ENCODE measurements at places on chromosomes 2 and 18.

DNA sequence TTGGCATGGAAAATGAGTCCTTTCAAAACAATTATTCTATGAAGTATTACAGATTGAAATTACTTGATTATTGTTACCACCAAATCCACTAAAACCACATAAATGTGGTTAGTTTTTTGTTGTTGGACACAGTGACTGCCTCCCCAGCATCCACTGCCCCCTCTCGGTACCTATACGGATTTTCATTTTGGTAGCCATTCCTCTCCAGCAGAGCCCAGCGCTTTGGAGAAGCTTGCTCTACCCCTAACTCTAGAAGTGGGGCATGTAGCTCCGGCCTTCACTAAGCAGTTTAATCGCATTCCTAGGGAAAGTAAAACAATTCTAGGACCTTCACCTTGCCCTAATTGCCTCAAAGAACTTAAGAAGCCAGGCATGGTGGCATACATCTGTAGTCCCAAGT lies 24.2 kb downstream of the OLA1 start:
- no peak for DNase-seq

GRCh38 chr2:165953306-165953654 lies 296 bp downstream of the TTC21B start:
- DNase-seq: no peak

DNA sequence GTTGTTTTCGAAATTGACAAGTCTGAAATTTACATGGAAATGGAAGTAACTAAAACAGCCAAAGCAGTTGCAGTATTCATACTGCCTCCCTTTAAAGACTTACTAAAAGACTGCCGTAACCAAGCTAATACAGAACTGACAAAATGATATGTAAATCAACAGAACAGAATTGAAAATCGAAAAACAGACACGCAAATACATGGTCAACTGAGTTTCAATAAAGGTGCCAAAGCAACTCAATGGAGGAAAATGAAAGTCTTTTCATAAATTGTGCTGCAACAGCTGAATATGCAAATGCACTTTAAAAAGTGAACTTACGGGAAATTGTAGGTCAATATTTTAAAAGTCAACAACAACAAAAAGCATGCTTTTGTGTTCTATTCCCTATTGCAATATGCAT lies 34.2 kb downstream of the TMEM131 start:
- no peak for DNase-seq

GRCh38 chr18:74373428-74373827 lies 57.8 kb downstream of the C18orf63 start:
- DNase-seq: peak; percentile 32

- DNase-seq: no peak
Observed at GRCh38 chr2:145007960-145008263, 488.0 kb upstream of the ZEB2 start.

DNA sequence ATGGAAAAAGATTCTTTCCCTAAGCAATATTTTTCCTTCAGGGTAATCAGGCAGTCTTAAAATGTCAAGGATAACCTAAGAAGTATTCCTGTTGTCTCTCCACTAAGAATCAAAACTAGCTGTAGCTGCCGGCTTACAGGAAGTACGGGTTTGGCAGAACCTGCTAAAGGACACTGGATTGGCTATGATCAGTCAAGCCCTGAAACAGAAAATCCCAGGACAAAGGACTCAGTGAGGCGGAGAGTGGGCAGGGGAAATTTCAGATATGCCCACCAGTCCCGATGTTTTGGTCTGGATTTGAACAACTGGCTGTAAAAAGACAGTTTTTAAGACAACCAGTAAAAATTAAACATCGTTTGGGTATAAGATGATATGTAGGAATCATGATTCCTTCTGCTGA lies 155.7 kb downstream of the HDAC4 start:
- DNase-seq: no peak

DNA sequence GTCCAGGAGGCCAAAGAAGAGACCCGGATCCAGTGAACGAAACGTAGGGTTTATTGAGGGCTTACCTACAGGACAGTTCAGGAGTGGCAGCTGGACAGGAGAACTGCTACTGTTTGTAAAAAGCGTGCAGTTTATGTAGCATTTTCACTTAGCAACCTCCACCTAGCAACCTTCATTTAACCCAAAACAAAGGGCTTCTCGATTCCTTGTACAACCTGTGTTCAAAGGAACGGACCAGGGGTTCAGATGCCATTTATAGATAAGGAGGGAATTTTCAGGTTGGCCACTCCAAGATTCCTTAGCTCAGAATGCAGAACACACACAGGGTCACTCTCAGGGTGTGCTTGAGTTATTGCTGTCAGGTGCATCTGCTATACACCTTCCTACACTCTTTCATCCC lies 65.1 kb upstream of the YWHAQ start:
- DNase-seq: no peak

- no peak for DNase-seq
Observed at GRCh38 chr2:42182654-42183308, 13.6 kb downstream of the EML4 start.

GRCh38 chr2:71462056-71462605 lies 8.8 kb downstream of the DYSF start:
- DNase-seq: no peak

GRCh38 chr2:168466834-168467565 lies 10.9 kb downstream of the CERS6 start:
- no peak for DNase-seq

- no peak for DNase-seq
Observed at GRCh38 chr2:198873503-198874471, 584.0 kb downstream of the SATB2 start.

- DNase-seq: no peak
Observed at GRCh38 chr2:608711-609110, 68.5 kb downstream of the TMEM18 start.

DNA sequence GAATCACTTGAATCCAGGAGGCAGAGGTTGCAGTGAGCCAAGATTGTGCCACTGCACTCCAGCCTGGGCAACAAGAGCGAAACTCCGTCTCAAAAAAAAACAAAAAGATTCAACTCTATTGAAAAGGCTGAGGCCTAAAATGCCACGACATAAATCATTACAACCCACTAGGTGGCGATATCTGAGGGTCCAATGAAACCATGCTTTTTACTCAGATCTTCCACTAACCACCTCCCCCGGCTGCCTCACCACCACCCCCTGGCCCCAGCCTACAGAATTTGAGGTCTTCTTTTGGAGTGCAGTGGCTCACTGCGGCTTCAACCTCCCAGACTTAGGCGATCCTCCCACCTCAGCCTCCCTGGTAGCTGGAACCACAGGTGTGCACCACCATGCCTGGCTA lies 57.5 kb downstream of the AP1S3 start:
- DNase-seq: no peak

DNA sequence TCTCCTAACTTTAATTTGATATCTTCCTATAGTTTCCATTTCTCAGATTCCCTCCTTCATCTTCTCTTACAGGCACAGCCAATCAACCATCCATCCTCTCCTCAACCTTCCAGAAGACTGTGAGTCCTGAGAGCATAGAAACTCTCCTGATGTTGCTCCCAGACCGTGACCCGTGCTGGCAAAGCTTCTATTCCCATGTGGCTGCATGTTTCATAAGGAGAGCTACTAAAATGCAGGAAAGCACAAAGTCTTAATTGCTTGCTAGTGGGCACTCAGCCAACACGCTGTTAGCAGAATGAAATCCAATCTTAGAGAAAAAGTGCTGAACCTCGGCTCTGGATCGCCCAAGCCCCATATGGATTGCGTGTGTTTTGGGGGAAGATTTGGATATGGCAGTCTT lies 1244.7 kb upstream of the ZEB2 start:
- no peak for DNase-seq

GRCh38 chr2:44171018-44171417 lies 2.3 kb downstream of the PPM1B start:
- DNase-seq: no peak

- DNase-seq: no peak
Observed at GRCh38 chr2:47243596-47244323, 88.7 kb upstream of the STPG4 start.

DNA sequence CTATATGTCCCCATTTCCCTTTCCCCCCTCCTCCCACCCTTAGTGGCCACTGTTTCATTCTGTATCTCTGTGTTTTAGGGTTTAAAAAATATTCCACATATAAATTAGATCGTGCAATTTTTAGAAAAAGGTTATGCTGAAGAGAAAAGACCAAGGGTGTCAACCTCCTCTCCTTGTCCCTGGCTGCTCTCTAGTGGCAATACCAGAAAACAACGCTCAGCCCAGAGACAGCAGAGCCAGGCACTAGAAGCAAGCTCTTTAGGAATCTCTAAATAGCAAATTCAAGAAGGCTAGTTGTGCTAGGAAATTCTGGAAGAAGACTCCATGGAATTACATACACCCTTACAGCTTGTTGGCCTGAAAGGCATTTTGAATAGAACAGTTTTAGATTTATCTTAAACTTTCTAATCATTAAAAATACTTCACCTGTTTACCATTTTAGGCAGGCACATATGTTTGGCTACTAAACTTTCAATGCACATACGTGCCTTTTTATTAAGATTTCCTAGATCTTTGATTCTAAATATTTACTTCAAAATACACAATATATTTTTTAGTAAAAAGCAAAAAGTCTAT lies 35.1 kb upstream of the RASGRP3 start:
- DNase-seq: no peak
